SHP77 treated with DMSO at 0.1 percent for 48 hours (cell line): ENCODE measurements at places on chromosomes 5 and 9.

GRCh38 chr9:34430843-34431437, 27.4 kb downstream of the FAM219A start:
- DNase-seq: peak; percentile 29

GRCh38 chr9:20002011-20002410, 213.2 kb upstream of the SLC24A2 start:
- no peak for DNase-seq

DNA sequence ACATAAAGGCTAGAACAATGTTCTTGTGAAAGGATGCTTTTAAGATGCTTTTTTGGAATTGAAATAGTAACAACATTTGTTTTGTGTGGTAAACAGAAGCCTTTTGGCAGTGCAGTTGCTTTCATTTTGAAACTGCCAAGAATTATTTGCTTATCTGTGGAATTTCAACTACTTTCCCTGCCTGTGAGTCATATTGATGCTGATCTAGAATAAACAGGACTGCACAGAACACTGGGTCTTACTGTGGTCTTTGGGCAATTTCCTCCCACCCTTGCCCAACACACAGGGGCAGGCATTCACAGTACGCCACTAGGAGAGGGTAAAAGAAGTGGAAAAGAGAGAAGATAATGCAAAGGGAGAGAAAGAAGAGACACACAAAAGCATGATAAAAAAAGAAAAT, 483.7 kb downstream of the ELAVL2 start:
- DNase-seq: no peak

GRCh38 chr9:7318920-7319319, 480.7 kb downstream of the DMAC1 start:
- no peak for DNase-seq

DNA sequence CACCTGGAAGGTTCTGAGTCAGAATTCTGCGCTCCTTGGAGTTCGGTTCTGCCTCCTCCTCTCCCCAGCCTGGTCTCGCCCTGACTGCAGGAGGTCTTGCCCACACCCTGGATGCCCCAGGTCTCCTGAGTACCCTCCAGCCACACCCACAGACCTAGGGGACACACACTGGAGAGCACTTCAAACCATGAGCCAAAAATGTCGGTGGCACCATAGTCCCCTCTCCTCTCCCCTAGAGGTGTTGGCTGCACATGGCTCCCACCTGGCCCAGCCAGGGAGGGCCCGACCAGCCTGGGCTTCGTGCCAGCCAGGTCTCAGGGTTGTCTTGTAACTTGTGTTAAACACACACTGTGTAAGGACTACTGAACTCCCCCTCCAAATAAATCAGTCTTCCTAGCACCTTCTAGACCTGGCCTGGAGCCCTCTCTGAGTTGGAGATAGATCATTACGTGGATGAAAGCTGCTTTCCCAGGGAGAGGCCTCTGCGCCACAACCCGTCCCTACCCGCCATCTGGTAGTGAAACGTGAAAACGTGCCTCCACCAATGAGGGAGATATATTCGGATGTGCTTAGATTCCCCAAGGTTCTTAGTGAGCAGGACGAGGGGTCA, 49.9 kb upstream of the CTSL start:
- no peak for DNase-seq

GRCh38 chr5:173326501-173326960, 1.7 kb downstream of the STC2 start:
- DNase-seq: no peak

DNA sequence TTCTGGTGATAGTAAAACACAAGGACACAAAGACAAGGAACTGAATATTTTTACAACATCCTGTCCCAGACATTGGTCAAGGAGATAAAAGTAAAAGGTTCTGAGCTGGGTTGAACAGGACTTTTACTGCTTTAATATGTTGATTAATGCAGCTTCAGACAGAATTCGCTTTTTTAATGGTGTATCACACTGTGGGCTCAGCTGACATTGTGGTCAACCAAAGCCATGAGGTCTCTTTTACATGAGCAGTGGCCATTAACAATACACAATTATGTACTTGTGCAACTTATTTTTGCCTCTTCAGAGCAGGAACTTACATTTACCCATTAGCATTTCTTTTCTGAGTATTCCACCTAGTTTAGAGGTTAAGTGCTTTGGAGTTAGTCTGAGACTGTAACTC, 22.8 kb upstream of the ERBIN start:
- no peak for DNase-seq

GRCh38 chr9:94182532-94182931, 76.6 kb upstream of the ZNF169 start:
- DNase-seq: no peak

GRCh38 chr5:142845954-142846398, 75.8 kb downstream of the ARHGAP26 start:
- DNase-seq: no peak

DNA sequence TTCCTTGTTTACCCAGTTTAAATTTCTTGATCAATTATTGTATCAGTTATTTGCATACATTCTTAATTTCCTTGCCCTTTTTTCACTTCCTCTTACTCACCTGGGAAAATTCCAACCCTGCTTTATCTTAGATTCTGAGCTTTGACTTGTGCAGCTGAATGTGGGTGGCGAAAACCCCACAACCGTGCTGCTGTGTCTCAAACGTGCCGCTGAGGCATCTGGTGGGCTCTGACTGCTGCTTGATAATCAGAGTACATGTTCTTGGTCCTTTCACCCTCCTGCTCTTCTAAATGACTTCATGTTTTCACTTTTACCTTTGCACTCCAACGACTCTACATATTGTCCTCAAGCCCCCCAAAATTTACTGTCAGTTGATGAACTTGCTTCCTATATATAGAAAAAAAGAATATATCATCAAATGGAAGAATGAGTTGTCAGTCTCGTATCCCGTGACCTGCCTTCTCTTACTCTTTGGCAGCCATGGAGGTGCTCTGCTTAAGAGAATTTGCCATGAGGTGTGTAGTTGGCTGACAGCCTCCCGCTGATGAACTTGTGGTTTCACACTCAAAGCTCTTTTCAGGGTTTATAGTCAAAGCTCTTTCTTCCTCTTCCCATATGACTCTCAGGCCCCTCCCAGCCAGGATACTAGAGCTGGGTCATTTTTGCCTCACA, 14.0 kb upstream of the JAK2 start:
- no peak for DNase-seq

DNA sequence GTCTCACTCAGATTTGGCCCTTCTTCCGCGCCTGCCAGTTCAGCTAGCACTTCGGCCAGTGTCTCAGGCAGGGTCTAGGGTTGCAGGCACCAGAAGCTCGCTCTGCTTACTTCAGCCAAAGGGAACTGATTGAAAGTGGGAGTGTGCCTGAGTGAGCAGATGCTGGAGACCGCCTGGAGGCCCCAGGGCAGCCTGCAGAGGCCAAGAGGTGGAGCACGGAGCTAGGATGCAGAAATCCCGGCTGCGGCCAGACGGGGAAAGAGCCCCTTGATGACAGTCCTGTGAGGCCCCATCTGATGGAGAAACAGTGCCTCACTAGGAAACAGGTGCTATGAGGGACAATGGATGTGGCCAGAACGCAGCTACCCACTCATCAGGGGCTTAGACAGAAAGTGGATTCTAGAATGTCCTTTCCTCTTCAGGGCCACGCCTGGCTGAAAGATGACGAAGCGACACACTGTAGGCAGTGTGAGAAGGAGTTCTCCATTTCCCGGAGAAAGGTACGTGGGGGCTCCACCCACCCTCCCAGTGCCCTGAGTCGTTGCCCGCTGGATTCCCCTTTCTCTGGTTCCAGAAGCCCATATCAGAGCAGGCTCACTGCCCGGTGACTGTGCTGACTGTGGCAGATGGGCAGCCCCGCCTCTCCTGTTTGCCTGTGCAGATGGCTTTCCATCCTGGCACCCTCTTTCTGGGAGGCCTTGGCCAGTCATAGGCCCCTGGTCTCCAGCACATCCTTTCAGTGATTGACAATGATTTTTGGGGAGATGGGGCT, 16.1 kb downstream of the HNRNPH1 start:
- DNase-seq: no peak

DNA sequence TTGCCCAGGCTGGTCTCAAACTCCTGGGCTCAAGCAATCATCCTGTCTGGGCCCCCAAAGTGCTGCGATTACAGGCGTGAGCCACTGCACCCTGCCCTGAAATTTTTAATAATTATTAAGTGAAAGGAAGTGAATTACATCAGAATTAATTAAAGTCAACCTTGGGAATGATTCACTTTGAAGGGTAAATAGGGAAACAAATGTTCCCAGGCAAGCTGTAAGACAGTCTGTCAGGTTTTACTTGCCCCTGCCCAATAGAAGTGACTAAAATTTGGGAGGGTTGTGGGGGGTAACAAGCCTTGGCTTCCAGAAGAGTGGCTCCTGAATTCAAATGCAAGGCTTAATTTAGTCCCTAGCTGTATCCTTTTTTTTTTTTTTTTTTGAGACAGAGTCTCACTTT, 1.3 kb upstream of the LIX1 start:
- no peak for DNase-seq
